ENCODE measurements at places on chromosomes 5 and 9.

DNA sequence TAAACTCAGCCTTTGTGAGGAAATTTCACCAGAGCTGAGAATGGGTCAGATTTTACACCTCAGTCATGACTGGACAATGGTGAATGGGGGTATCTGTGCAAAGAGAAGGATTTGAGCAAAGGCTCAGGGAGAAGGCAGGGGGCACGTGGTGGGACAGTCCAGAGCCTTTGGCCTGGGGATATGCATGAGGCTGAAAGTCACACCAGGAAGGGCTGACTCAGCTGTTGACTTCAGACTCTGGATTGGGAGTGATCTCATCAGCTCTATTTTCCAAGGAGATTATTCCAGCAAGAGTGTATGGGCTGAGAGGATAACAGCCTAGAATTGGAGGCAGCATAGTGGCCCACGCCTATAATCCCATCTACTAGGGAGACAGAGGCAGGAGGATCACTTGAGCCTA, 53.6 kb downstream of the SAXO1 start:
- DNase-seq = no peak

GRCh38 chr9:89493181-89493580, 4.7 kb downstream of the SEMA4D start:
- no peak for DNase-seq

- DNase-seq = no peak
Observed at GRCh38 chr9:134271338-134272301, 54.6 kb upstream of the RXRA start.

- no peak for DNase-seq
Observed at GRCh38 chr9:742914-743589, 98.4 kb upstream of the DMRT1 start.
